Activated T-helper 1 cell treated with anti-CD3 and anti-CD28 coated beads, Interleukin-12 subunit alpha, Interleukin-12 subunit beta, Interleukin-2, Interleukin-4 antibody, amounts not matched to agents 30 ng/mL and 10 ng/mL and 1 ng/mL, durations not matched to agents 14 hours and 24 hours and 36 hours (primary cell): ENCODE measurements at places on chromosomes 6 and 20. TPM values are rescaled to one million over a fixed set of nuclear protein-coding genes. Genes with fewer than 3 reads are reported as not detected.

The MCCD1 gene
- total RNA-seq = not detected in 2 replicates

The CRISP3 gene
- total RNA-seq = not detected in 2 replicates

The POM121L2 gene
- not detected in 2 replicates for total RNA-seq

DNA sequence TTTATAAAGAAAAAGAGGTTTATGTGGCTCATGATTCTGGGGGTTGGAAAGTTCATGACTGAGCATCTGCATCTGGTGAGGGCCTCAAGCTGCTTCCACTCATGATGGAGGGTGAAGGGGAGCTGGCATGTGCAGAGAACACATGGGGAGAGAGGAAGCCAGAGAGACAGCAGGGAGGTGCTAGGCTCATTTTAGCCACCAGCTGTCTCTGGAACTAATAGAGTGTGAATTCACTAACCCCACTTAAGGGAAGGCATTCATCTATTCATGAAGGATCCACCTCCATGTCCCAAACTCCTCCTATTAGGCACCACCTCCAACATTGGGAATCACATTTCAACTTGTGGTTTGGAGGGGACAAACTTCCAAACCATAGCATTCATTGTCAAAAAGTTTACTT, 137.3 kb upstream of the PMEPA1 start:
- no peak for DNase-seq

DNA sequence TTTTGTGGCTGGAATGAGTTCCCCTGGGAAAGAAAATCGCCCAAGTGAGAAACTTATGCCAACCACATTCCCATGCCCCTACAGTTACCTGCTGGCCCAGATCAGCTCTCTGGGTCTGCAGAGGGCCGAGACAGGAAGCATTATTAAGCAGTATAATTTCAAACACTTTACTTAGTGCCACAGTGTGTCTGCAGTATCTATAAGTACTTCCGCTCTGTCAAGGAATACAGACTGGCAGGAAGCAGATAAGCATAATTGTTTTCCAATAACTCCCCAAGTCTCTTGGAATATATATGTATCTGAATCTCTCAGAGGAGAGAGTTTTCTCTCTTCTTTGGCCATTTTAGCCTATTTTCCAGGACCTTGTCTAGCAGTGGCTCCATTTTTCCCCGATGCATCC, 24.9 kb downstream of the SAYSD1 start:
- no peak for DNase-seq
